ENCODE measurements at places on chromosomes 3 and 15.

GRCh38 chr3:190973771-190974170 lies 111.3 kb upstream of the GMNC start:
- no peak for DNase-seq

GRCh38 chr15:34625007-34625406 lies 41.6 kb upstream of the GOLGA8B start:
- no peak for DNase-seq

- no peak for DNase-seq
These were observed 86.9 kb upstream of the SLC25A26 start for GRCh38 chr3:66133853-66134445.

DNA sequence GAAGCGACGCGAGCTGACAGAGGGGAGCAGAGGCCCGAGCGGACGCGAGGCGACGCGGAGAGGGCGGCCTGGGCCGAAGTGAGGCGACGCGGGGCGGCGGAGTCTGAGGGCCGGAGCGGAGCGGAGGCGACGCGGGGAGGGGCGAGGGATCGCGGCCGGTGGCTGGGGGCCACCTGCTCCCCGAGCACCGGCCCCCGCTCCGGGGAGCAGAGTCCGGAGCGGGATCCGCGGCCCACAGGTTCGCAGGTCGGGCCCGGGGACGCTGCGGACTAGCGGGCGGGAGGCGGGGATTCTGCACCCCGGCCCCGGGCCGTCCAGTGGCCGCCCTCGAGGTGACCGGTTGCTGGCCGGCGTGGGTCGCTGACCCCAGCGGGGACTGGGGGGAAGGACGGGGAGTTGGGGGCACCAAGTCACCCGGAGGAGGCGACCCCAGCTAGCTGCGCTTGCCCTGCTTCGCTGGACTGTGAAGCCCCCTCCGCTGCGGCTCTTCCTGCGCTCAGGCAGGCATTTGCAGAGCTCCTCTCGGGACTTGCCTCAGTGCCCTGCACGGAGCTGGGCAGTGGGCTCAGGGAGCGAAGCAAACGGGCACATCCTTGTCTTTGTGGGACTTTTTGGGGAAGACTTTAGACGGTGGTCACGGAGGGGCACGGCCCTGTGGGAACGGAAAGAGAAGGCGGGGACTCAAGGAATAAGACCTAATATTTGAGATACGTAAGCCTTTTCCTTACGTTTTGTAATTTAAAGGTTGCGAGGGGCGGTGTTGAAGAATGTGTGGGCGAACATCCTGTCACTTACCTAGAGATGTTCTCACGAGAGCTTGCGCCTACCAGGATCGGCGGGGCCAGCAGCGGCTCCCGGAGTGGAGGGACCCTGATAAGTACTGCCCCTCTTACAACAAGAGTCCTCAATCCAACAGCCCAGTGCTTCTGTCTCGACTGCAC lies 566 bp downstream of the HMCES start:
- DNase-seq: no peak

Measured in epithelial cell of proximal tubule (primary cell).